Naive B cell (primary cell): ENCODE measurements at places on chromosomes 5 and 9. TPM values are rescaled to one million over a fixed set of nuclear protein-coding genes. Genes with fewer than 3 reads are reported as not detected.
A peak's percentile ranks its signal among the peaks of the same experiment; 100 is the strongest.

PCDHB15 gene
- not detected for polyA plus RNA-seq

PPP3R2 gene
- not detected for polyA plus RNA-seq

PGGT1B gene
- 37.9 TPM for polyA plus RNA-seq

TTC23L gene
- not detected for polyA plus RNA-seq

PCDHA7 gene
- not detected for polyA plus RNA-seq

PTPDC1 gene
- polyA plus RNA-seq = 3.0 TPM

MYOT gene
- 0.36 TPM for polyA plus RNA-seq

CWC27 gene
- 32.3 TPM for polyA plus RNA-seq

PCDHAC1 gene
- not detected for polyA plus RNA-seq

LHX3 gene
- polyA plus RNA-seq = not detected

MARCOL gene
- polyA plus RNA-seq = not detected

ARHGAP26 gene
- 3.7 TPM for polyA plus RNA-seq

GABRP gene
- not detected for polyA plus RNA-seq

RGS7BP gene
- polyA plus RNA-seq = not detected

OCLN gene
- not detected for polyA plus RNA-seq

CARTPT gene
- polyA plus RNA-seq = not detected

DNA sequence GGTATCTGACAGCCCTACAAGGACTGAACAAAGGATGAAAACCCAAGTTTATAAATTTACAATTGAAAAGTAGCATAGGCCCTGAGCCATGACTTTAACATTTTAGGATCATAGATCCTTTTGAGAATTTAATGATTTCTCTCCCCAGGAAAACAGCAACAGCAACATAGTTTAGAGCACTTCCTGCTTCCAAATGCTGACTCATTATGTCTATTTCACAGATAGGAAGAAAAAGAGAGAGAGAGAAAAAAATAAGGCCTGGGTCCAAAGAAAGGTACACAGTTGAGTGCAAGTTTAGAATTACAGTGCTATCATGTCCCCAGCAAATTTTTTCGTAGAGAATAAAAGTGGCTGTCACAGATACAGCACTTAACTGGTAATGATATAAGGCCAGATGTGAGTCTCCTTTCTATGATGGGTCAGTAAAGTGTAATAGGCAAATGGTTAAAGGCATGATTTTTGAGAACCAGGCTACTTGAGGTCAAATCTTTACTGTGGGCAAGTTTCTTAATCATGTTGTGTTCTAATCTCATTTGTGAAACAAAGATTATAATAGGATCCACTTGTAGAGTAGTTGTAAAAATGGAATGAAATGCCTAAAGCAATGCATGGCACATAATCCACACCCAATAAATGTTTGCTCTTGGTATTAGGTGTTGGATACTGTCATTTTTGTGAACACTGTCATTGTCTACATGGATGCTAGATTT, 12.3 kb upstream of the PPP2R2B start:
- no peak for DNase-seq

GRCh38 chr5:116569999-116570398, 4.6 kb downstream of the SEMA6A start:
- no peak for DNase-seq

- no peak for DNase-seq
Observed at GRCh38 chr9:68719847-68720246, 14.8 kb downstream of the PIP5K1B start.

DNA sequence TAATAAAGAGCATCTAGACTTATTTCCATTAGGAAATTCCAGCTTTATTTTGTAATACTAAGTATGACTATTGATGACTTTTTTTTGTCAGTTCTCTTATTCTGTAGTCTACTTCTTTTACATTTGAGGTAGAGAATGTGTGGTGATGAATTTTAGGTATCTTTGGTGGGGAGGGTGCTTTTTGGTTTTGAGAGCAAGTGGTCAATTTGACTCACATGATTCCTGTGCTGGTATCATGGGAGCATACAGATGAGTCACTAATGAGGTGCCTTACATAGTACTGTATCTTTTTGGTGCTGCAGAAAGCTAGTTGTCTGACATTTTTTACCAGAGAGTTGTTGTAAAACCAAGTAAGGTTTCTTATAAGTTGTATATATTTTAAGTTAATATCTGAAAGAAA, 35.3 kb downstream of the ERBIN start:
- DNase-seq = no peak

GRCh38 chr5:79613549-79613948, 1.3 kb downstream of the TENT2 start:
- DNase-seq = no peak

- no peak for DNase-seq
Observed at GRCh38 chr9:129071526-129072126, 9.3 kb upstream of the DOLPP1 start.

- DNase-seq = no peak
Observed at GRCh38 chr5:134539732-134540131, 14.3 kb downstream of the JADE2 start.

DNA sequence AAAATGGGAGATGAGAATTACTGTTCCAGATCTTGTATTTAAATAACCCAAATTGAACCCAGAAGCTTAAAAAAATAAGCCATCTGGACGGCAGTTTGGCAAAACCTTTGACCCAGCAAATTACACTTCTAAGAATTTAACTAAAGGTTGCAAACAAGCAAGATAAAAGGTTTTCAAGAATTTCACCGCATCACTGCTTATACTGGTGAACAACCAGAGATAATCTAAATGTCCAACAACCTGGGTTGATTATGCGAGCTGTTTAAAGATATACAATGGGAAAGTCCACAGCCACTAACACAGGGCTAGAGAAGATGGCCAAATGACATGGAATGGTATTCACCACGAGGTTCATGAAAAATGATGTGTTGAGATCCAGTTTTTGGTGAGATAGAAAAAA, 149.3 kb downstream of the GNAQ start:
- no peak for DNase-seq

- DNase-seq = no peak
Observed at GRCh38 chr9:13555516-13555915, 276.0 kb upstream of the MPDZ start.

DNA sequence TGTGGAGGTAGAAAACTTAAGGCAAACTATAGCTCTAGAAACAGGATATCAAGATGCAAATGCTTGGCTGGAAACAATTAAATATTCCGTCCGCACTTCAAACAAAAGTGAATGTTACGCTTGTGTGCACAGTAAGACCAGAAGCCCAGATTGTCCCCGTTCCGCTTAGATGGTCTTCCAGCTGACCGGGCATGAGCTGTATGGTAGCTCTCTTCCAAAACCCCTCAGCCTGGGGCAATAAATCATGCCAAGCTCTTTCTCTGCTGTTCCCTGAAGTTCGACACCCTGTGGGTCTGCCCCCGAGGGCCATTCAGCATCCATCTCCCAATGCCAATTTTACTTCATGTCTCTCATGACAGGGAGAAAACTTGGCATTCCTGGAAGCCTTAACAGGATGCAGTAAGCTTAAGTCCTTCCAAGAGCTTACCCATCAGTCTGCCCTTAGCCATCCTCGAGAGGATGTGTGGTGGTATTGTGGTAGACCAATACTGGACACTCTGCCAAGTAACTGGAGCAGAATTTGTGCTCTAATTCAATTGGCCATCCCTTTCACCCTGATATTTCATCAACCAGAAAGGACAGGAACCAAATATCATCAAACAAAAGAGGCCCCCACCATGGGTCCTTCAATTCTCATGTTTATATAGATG, 70.7 kb upstream of the RANBP6 start:
- no peak for DNase-seq

GRCh38 chr9:92663951-92664350, 6.0 kb downstream of the IPPK start:
- DNase-seq = no peak

GRCh38 chr9:90449213-90449925, 193.3 kb downstream of the DIRAS2 start:
- no peak for DNase-seq

GRCh38 chr5:142358648-142359047, 33.8 kb upstream of the SPRY4 start:
- DNase-seq = no peak

GRCh38 chr9:136754059-136754572, 3.9 kb downstream of the LCN8 start:
- DNase-seq = peak; percentile 60

- no peak for DNase-seq
Observed at GRCh38 chr5:68424799-68425537, 209.4 kb downstream of the PIK3R1 start.

DNA sequence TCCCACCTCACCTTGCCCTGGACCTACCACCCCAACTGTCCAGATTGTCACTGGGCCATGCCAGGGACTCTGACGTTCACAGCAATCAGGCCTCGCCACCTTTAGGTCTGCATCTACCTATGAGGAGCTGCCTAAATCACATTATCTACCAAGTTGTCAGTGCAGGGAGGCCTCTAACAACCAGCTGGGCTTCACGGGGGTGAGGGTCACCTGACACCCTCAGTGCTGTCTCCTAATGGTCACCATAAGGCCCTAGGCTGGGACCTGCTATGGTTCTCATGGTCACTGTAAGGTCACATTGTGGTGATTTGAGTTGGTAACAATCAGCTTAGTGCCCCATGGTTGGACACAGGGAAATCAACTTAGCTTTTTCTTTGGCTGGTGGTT, 119.2 kb upstream of the CXCL14 start:
- DNase-seq = no peak

DNA sequence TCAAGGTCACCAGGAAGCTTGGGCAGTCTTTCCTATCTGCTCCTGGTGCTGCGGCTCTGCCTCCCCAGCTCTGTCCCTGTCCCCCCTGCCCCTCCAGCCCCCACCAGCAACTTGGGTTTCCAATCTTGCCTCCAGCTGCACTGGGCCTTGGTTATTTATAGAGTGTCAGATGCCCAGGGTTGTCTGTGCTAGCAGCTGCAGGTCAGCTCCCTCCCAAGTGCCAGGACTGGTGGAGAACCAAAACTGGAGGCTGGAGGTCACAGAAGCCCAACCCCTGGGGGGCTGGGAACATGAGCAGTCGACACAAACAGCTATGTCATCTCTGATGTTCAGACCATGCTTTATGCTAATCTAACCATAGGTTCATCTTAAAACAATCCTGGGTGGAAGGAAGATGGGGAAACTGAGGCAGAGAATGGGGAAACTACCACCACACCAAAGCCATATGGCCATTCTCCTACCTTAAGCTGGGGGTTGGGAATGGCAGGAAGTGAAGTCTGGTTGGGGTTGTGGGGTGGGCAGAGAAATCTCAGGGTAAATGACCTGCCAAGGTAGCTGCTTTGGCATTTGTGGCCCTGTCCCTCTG, 1.7 kb downstream of the TPM2 start:
- no peak for DNase-seq

- no peak for DNase-seq
Observed at GRCh38 chr9:113176803-113177202, 26.0 kb downstream of the SLC31A2 start.

- no peak for DNase-seq
Observed at GRCh38 chr9:8685825-8686224, 886.2 kb upstream of the DMAC1 start.

- DNase-seq = no peak
Observed at GRCh38 chr9:36974731-36975130, 59.3 kb downstream of the PAX5 start.

DNA sequence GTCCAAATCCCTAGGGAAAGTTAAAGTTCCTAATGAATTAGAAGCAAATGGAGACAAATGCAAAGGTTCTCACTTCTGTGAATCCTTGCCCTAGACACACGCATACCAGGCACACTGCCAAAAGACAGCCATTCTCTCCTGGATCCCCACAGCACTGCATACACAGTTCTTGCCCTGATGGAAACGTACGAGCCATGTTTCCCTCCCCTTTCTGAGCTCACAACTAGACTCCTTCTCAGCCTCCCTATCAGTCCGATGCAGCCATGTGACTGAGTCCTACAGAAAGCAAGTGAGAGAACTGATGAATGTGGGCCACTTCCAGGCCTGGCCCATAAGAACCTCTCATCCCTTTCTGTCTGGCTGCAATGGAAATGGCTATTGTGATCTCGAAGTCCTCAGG, 92.0 kb downstream of the ZNF608 start:
- DNase-seq = no peak

GRCh38 chr5:1464096-1464446, 18.8 kb upstream of the SLC6A3 start:
- no peak for DNase-seq

GRCh38 chr5:169764018-169764378, 126.9 kb downstream of the DOCK2 start:
- DNase-seq = no peak

GRCh38 chr5:127645300-127645726, 3.6 kb upstream of the CTXN3 start:
- DNase-seq = no peak

- no peak for DNase-seq
Observed at GRCh38 chr9:14155237-14155636, 158.7 kb downstream of the NFIB start.

DNA sequence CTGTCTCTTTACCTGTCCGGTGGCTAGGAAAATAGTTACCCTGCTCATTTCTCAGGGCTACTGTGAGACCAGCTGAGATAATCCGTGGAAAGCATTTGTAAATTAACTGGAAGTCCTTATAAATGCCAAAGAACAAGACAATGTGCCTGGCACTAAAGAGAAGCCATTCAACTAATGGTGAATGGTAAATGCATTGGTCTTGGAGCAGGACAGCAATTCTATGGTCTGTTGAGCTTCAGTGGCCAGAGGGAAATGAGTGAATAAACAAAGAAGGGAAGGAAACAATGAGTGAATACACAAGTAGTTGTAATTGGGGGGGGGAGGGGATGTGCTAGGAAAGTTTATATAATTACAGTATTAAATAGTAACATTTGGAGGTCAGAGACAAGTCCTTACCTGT, 353.6 kb downstream of the SEMA5A start:
- DNase-seq = no peak

GRCh38 chr5:146744068-146744745, 134.3 kb downstream of the PPP2R2B start:
- no peak for DNase-seq

- DNase-seq = no peak
Observed at GRCh38 chr9:12415361-12415760, 277.8 kb upstream of the TYRP1 start.

GRCh38 chr5:135417083-135417482, 18.1 kb upstream of the MACROH2A1 start:
- DNase-seq = no peak

GRCh38 chr9:77435688-77436087, 212.4 kb downstream of the GNA14 start:
- DNase-seq = no peak

DNA sequence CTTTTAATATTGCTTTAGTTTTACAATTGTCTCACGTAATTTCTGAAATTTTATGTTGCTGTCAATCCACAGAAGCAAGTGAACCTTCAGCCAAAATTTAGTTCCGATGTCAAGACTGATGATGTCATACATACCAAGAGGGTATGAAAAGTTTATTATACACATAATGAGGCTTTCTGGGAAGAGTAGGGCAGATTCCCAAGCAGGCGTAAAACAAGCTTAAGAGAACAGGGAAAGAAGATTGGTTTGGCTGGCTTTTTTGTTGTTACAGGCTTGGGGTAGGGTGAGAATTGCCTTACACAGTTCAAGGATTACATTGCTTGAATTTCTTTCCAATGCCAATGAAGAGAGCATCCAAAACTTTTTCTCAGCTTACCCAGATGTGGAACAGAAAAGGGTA, 1962.9 kb upstream of the CDH6 start:
- no peak for DNase-seq

GRCh38 chr9:116587919-116588318, 99.2 kb upstream of the TRIM32 start:
- no peak for DNase-seq
